ENCODE measurements at places on chromosomes 5 and 9. TPM values are rescaled to one million over a fixed set of nuclear protein-coding genes. Genes with fewer than 3 reads are reported as not detected.

Gene HACD4
- total RNA-seq: 15.0 TPM

Gene ELL2
- 12.5 TPM for total RNA-seq

Gene TMEM38B
- 14.2 TPM for total RNA-seq

GRCh38 chr5:153618307-153618706 is 127.8 kb downstream of the GRIA1 start:
- no peak for DNase-seq
- H3K36me3 ChIP-seq: no peaks in the 10 kb centered on the region
- no peaks in the 10 kb centered on the region for H3K4me1 ChIP-seq
- H3K27me3 ChIP-seq: no peaks in the 10 kb centered on the region
- no peak overlapping the region for H3K27ac ChIP-seq

GRCh38 chr9:35203528-35203927 is 41.7 kb downstream of the UNC13B start:
- no peaks in the 10 kb centered on the region for H3K4me1 ChIP-seq
- no peaks in the 10 kb centered on the region for H3K36me3 ChIP-seq
- H3K27ac ChIP-seq: no peak overlapping the region
- DNase-seq: no peak
- H3K27me3 ChIP-seq: no peaks in the 10 kb centered on the region
- H3K4me3 ChIP-seq: no peak overlapping the region

DNA sequence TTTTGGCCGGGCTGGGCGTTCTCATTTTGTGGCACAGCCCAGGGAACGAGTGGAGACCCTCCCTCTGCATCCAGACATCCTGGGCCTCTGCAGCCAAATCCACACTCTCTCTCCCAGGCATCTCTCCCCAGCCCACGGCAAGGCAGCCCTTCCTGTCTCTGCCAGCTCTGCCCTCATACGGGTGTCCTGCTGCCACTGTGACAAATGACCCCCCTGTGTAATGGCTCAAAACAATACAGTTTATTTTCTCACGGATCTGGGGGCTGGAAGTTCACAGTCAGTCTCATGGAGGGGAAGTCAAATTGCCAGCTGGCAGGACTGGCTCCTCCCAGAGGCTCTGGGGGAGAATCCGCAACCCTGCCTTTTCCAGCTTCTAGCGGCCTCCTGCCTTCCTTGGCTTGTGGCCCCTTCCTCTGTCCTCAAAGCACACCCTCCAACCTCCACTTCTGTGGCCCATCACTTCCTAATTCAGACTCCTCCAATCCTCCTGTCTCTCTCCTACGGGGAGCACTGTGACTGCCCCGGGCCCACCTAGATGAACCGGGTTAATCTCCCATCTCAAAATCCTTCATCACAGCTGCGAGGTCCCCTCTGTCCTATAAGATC is 70.2 kb upstream of the COL5A1 start:
- H3K27me3 ChIP-seq: no peaks in the 10 kb centered on the region
- no peaks in the 10 kb centered on the region for H3K4me1 ChIP-seq
- no peaks in the 10 kb centered on the region for H3K36me3 ChIP-seq
- DNase-seq: no peak
- no peak overlapping the region for H3K27ac ChIP-seq

DNA sequence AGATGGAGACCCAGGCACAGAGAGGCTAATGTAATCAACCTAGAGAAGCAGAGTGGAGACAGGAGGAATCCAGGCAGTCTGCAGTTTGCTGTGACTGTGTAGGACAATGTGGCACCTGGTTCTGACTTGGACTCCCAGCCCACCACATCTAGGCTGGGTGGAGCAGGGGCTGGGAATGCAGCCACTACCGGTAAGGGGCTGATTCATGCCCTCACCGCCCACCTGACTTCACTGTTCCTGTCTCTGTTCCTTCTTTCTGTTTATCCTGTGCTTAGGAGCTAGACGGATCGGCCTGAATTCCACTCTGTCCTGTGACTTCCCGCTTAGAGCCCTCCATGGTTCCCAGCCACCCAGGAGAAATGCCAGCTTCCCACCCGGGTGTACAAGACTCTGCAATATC is 2.6 kb downstream of the PDLIM4 start:
- DNase-seq: no peak
- H3K27me3 ChIP-seq: peaks cover 11% of the 10 kb centered on the region
- H3K36me3 ChIP-seq: no peaks in the 10 kb centered on the region
- no peak overlapping the region for H3K27ac ChIP-seq
- H3K4me3 ChIP-seq: no peak overlapping the region
- H3K4me1 ChIP-seq: peaks cover 4% of the 10 kb centered on the region

- no peaks in the 10 kb centered on the region for H3K4me1 ChIP-seq
- H3K27me3 ChIP-seq: no peaks in the 10 kb centered on the region
- DNase-seq: no peak
- H3K36me3 ChIP-seq: no peaks in the 10 kb centered on the region
- no peak overlapping the region for H3K27ac ChIP-seq
Observed at GRCh38 chr5:122236270-122237040, 75.6 kb upstream of the SNCAIP start.

All from activated CD4-positive, alpha-beta T cell treated with anti-CD3 and anti-CD28 coated beads, Interleukin-2, amount 10 ng/mL, durations not matched to agents 7 days and 5 days (primary cell).